A549 treated with DMSO at 1 μM for 4 hours (cell line): ENCODE measurements at places on chromosomes 3 and 15. TPM values are rescaled to one million over a fixed set of nuclear protein-coding genes. Genes with fewer than 3 reads are reported as not detected.

The ZFYVE19 gene
- total RNA-seq, result 17.6 to 19.5 TPM (median 18.1 TPM) in 5 replicates

The DUT gene
- total RNA-seq, result 86.1 to 119 TPM (median 108 TPM) in 5 replicates

The BSN gene
- 0.16 to 0.37 TPM (median 0.17 TPM) in 5 replicates for total RNA-seq

The RNF123 gene
- total RNA-seq, result 10.6 to 16.2 TPM (median 15.8 TPM) in 5 replicates

The CELSR3 gene
- total RNA-seq, result 3.7 to 5.5 TPM (median 4.5 TPM) in 5 replicates

The GOLGA8T gene
- total RNA-seq, result 0.66 to 1.7 TPM (median 1.3 TPM) in 5 replicates

The HAPLN3 gene
- 36.7 to 43.9 TPM (median 40.0 TPM) in 5 replicates for total RNA-seq

The ILDR1 gene
- total RNA-seq, result not detected in 5 replicates

The GP9 gene
- not detected in 5 replicates for total RNA-seq
